ENCODE measurements at places on chromosomes 11 and 22.
A peak's percentile ranks its signal among the peaks of the same experiment; 100 is the strongest.

DNA sequence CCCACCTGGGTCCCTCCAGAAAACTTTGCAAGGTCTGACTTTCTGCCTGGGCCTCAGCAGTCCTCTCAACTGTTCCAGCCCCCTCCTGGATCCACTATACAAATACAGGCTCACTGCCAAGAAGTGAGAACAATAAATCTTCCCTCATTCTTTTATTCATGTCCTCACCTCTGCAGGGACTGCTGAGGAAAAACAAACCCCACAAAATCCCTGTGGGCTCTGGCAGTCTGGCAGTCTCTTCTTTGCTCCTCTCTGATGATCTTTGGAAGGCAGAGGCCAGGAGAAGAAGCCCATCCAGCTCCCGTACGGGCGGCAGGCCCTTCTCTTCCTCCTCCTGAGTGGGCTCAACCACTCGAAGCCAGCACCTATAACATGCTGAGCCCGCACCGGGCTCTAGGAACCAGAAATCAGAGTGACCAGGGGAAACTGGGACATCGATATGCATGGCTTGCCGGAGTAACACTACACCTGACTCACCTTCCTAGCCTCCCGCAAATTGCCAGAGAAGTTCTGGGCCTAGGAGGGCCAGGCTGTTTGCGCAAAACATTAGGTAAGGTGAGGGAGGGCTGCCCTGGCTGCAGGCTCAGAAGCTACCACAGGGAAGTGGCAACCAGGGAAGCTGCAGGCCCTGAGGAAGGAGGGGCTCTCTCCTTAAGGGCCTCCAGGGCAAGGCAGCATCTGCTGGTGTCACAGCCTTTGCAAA lies 24.2 kb downstream of the TMPRSS5 start:
- DNase-seq = no peak

DNA sequence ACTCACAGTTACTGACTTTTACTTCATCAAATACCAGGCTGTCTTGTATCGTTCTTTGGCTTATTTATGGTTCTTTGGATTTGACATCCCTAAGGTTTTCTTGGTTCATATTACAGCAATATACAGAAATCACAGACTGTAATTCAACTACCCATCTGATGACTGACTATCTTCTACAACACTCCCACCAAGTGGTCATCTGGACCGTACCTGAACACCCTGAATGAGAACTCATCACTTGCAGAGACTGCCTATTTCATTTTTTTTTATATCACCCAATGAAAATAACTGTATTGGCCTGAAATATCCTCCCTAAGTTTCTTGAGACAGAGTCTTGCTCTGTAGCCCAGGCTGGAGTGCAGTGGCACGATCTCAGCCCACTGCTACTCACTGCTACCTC lies 9.5 kb upstream of the UPB1 start:
- DNase-seq = no peak

- DNase-seq = peak; percentile 46
Measured at GRCh38 chr11:60457576-60457975, 1.9 kb downstream of the MS4A1 start.

GRCh38 chr22:40290516-40290915 lies 55.8 kb upstream of the ADSL start:
- no peak for DNase-seq

DNA sequence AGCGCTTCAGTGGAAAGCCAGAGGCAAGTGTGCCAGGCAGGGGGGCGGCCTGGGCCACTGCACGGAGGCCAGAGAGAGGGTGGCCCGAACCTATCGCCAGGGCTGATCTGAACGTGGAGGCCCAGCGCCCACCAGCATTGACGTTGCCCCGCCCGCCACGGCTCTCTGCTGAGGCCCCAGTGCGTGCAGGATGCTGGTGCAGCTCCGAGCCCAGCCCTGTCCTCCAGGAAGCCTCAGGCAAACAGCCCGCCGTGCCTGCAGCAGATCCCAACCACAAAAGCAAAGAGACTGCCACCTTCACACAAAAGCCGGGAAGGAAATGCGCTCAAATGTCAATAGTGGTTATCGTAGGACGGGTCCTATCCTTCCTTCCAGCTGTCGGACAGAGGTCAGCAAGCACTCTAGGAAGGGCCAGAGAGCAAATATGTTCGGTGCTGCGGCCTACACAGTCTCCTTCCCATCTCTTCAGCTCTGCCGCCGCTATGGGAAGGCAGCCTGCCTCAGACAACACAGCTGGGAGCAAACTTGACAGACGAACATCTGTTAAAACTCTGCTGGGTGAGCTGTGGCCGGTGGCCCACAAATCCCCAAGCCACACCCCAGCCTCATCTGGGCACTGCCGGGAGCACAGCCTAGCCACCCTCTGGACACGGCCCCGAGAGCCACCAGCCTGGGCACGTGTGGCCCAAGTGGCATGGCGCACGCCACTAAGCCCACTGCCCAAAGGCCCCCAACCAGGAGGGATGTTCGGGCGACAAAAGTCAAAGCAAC lies 146.2 kb downstream of the CRYBB2 start:
- DNase-seq = no peak

DNA sequence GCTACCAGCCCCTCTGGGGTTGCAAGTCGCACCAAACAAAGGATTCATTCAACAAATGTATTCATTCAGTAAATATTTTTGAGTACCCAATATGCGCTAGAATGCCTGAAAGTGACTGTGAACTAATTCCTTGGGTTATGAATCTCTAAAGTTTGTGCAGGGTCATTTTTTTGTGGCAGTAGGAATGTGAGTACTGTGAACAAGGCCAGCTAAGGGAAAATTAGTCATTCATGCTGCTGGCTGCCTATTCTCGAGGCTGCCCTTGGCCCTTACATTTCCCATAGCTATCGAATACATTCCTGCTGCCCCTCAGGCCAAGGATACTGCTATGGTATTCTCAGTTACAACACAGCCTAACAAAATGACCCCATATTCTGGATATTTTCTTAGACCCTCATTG lies 141.6 kb downstream of the TRPC6 start:
- DNase-seq = no peak

DNA sequence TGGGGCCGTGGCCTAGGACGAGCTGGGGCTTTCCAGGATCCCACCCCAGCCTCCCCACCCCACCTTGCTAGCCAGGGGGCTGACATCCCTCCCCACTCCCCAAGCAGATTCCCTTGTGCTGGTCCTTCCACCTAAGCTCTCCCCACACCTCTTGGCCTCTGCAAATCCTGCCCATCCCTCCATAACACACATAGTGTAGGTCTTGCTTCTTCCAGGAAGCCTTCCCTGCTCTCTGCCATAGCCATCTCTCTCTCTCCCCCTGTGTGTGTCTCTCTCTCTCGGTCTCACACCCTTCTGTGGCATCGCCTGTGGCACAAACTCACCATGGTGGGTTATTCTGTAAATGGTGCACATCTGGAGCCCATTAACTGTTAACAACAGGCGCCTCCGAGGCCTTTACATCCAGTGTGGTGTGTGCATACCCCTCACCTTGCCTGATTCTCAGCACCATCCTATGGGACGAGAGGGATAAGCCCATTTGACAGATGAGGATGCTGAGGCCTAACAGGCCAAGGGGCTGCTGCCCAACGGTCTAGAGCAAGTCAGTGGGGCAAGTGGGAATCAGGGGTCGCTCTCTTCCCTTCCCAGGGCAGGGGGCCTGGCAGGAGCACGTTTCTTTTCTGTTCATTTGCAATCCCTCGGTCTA lies 22.2 kb upstream of the PICK1 start:
- no peak for DNase-seq

GRCh38 chr22:32211011-32211410 lies 6.1 kb upstream of the RFPL2 start:
- no peak for DNase-seq

GRCh38 chr11:8384199-8384821 lies 120.6 kb upstream of the LMO1 start:
- no peak for DNase-seq

DNA sequence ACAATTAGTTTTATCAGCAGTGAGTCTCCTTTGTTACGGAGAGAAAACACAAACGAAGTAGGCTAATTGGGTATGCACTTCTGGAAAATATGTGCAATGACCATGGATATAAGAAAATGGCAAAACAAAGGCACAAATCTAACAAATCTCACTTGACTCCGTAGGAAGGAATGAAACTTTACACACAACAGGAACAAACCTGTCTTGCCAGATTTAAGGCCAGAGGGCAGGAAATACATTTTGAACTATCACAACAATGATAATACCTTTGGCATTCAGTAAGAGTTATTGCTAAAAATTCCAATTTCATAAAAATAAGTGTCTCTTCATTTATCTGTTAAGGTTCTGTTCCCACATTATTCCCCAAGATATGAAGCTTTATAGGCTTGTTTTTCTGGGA lies 36.6 kb downstream of the SLC25A17 start:
- no peak for DNase-seq

DNA sequence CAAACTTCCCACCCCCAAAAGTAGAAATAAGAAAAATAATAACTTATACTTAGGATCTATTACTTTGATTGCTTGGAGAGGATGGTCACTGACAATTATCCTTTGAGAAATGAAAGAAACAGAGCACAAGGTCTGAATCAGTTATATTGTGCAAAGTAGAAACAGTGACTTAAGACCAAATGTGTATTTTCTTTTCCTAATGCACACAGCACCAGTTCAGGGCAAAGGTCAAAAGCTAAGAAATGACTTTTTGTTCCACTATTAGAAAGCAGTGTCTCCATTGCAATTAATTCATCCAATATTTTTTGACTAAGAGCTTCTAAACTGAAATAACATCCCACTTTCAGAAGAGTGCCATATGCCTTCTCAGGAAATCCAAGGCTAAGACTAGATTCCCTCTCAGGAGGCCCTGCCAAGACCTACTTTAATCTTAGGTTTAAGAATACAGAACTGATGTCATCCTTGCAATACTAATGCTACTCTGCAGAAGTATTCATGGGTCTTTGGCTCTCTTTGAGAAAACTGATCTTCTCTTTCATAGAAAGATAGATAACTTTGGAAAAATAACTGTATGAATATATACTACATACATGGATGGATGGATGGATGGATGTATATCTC lies 147.0 kb downstream of the APOL5 start:
- no peak for DNase-seq

DNA sequence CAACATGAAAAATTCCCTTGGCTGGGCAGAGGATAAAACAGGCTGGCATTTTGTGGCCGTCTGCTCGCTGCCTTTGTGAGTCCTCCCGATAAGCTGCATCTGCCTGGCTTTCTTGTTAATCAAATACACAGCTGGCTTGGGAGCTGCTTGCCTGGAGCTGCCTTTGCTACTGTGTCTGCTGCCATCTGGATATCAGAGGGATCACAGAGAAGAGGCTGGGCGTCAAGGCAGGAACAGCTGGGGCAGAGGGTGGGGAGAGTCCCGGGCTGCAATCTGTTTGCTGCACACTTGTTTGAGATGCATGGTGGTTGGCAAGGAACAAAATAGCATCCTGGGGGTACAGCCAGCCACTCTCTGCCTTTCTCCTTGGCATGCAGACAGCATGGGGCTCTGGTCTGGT lies 36.0 kb downstream of the COMMD9 start:
- no peak for DNase-seq

- DNase-seq = peak; percentile 83
Measured at GRCh38 chr22:25110846-25111578, 88.6 kb upstream of the CRYBB3 start.

Measured in NAMALWA (cell line).